Hematopoietic multipotent progenitor cell treated with erythropoietin and hydrocortisone succinate and interleukin-3 and kit ligand, for 4 days (in vitro differentiated cells): ENCODE measurements at places on chromosomes 2 and 18.
A peak's percentile ranks its signal among the peaks of the same experiment; 100 is the strongest.

GRCh38 chr18:26003817-26004216 lies 86.6 kb downstream of the SS18 start:
- DNase-seq: no peak

DNA sequence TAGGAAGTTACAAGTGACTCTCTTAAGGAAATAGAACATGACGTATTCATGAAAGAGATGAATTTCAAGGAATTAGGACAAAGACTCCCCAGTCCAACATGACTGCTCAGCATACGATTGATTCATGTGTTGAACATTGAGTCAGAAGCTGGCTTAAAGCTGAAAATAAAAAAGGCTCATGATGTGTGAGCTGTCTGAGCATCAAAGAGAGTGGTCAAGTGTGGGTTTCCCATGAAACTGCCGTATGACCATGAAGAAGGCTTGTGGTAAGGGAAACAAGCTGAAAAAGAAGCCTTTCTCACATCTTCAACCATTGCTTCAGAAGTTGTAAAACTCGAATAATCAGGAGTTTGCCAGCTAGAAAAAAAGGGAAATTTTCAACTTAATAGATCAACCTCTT lies 201.9 kb upstream of the APCDD1 start:
- DNase-seq: no peak

- peak; percentile 88 for DNase-seq
Measured at GRCh38 chr2:37890893-37891495, 34.1 kb upstream of the RMDN2 start.

DNA sequence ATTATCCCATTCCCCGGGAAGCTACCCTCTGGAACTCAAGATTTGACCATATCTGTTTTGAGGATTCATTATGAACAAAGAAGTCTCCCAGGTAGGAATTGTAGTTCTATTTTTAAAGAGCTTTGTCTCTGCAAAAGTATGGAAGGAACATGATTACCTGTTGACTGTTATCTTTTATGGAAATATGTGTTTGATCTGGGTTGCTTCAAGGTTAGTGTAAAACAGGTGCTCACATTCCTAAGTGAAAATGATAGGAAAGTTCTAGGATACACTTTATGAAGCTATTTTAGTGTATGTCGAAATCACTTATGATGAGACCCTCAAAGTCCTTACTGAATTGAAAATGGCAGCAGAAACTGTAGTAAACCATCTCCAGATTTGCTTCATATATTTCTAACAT lies 149.2 kb downstream of the PTRHD1 start:
- DNase-seq: no peak

- no peak for DNase-seq
Measured at GRCh38 chr2:183536290-183536689, 412.0 kb downstream of the NUP35 start.

DNA sequence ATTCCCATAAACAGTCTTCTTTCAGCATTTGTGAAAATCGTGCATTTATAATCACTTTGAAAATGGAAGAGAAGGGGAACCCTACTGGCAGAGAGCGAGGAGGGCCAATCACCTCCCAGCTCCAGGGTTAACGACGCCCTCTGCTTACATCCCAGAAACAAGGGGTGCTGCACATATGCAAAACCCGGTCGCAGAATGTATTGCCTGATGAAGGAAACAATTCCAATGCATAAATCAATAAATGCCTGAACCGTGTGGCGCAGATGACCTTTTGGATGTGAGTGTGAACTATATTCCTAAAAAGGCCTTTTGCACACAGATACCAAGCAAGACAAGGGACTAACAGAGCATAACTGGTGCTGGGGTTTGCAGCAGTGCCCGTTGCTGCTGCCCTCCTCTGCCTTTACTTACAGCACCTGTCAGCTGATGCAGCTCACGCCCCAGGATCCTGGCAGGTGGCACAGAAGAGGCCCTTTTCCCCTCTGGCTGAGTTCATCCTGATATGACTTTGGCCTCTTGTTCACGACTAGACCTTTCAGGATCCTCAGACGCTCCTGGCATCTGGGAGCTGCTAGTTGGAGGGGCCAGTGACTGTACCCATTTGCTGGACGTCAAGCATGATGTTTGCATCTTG lies 67.8 kb downstream of the MYT1L start:
- DNase-seq: no peak

DNA sequence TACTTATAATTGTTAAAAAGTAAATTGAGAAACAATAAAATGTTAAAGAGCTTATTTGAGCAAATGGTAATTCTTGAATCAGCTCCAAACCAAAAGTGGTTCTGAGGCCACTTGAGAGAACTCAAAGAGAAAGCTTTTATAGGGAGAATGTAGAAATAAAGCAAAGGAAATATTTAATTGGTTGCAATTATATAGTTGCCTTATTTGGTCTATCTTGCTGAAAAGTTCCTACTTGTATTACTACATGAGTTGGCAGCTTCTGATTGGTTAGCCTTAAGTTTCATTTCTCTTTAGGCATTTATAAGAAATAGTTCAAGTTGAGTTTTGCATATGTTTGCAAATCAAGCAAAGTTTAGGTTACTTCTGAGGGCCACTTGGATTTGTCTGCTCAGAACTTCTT lies 38.1 kb downstream of the SCN2A start:
- DNase-seq: no peak

DNA sequence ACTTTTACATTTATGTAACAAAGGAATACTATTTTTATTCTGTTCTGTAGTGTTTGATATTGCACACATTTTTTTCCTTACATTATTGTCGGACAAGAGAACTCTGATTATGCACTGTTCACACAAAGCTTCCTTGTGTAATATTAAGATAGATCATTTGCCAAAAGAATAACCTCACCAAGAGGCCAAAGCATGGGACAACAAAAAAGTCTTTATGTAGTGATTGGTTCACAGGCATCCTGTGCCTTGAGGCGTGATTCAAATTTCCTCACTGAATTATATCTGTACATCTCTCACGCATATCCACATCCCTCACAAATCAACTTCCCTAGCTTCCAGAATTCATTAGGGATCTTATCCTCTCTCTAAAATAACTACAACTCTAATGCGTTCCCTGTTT lies 642.7 kb downstream of the NR4A2 start:
- no peak for DNase-seq

GRCh38 chr2:88022669-88022921 lies 6.2 kb upstream of the RNU2-63P start:
- DNase-seq: peak; percentile 23

- DNase-seq: no peak
Measured at GRCh38 chr2:227906991-227907390, 35.6 kb downstream of the DAW1 start.

DNA sequence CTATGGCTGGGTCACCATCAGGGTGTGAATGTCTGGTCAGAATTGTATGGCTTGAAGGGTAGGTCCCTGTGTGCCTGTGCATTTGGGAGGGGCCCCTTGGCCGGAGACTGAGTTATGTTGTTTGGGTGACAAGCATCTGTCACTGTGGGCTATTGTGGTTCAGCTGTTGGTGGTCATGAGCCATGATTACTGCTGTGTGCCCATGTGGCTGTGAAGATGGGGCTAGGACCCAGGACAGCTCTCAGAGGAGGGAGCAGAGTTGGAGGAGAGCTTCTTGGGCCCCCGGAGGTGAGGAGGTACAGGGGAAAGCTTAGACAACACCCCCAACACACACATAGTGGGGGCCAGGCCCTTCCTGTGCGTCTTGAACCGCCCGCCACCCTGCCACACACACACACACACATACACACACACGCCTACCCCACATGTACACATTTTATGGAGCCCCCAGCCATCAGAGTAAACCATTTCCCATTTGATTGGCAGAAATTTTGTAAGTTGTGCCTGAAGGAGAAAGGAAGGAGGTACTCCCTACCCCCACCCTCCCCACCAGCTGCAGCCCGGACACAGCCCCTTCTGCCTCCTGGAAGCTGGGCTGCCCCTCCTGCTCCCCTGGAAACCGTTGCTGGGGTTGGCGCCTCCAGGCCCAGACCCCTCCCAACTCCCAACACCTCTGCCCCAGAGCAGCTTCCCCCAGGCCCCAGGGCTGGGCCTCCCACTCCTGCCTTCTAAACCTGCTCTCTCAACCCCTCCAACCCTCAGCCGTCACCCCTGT lies 2.0 kb downstream of the GAREM2 start:
- DNase-seq: peak; percentile 58

- peak; percentile 77 for DNase-seq
Measured at GRCh38 chr2:223929571-223930102, 15.5 kb downstream of the WDFY1 start.

GRCh38 chr2:172843902-172844715 lies 108.5 kb downstream of the RAPGEF4 start:
- no peak for DNase-seq

DNA sequence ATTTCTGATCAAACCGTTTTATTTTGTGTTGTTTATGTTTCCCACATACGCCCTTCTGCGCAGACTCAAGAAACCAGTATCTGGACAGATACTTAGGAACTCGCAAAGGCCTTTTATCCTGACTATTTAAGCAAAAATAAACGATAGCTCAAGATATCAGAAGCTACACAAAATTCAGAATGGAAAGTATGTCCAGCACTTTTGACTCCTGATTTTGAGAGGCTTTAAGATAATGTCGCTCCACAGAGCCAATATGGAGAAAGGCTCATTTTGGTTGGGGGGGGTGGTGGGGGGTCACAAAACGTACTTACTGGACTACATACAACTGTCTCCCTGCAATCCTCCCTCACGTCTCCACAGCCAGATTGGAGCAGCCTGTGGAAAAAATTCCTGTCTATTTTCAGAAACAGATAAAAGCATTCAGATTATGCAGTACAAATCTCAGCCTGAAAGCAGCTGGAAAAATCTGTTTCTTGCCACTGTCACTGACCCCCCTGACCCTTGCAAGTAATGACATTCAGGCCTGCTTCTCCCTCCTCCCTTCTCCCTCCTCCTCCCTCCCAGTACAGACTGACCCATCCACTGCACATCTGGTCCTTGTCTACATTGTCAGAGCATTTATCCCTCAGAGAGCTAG lies 34.9 kb upstream of the LCLAT1 start:
- no peak for DNase-seq

- DNase-seq: no peak
Measured at GRCh38 chr18:55696811-55697210, 108.8 kb upstream of the TCF4 start.

DNA sequence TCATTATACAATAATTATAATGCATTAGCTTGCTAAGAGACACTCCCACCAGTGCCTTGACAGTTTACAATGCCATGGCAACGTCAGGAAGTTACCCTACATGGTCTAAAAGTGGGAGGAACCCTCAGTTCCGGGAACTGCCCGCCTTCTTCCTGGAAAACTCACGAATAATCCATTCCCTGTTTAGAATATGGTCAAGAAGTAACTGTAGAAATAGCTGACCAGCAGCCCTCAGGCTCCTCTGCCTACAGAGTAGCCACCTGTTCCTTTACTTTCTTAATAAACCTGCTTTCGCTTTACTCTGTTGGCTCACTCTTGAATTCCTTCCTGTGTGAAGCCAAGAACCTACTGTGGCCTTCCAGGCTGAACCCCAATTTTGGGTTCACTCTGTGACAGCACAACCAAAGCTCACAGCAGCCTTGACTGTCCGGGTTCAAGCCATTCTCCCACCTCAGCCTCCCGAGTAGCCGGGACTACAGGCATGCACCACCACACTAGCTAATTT lies 20.0 kb upstream of the PTPN2 start:
- peak; percentile 87 for DNase-seq
